ENCODE measurements at places on chromosomes 7 and 10. TPM values are rescaled to one million over a fixed set of nuclear protein-coding genes. Genes with fewer than 3 reads are reported as not detected.

The CALCR gene
- total RNA-seq: not detected

The SMNDC1 gene
- 12.8 TPM for total RNA-seq

The IFIT1B gene
- 0.49 TPM for total RNA-seq

The SEMA3A gene
- 29.5 TPM for total RNA-seq

The HOXA7 gene
- total RNA-seq: not detected

The NXPH1 gene
- total RNA-seq: 34.9 TPM

The MICALL2 gene
- total RNA-seq: 4.7 TPM

The TMEM225B gene
- total RNA-seq: 0.49 TPM

The FGFR2 gene
- total RNA-seq: 46.7 TPM

The PNLIPRP2 gene
- total RNA-seq: not detected

The OR6V1 gene
- not detected for total RNA-seq

The ACSL5 gene
- total RNA-seq: 2.0 TPM

The PDZD7 gene
- total RNA-seq: 3.2 TPM

The NPFFR1 gene
- 1.5 TPM for total RNA-seq

The KCND2 gene
- total RNA-seq: 38.6 TPM

The TUBAL3 gene
- not detected for total RNA-seq

The OR6B1 gene
- total RNA-seq: not detected

The HEPACAM2 gene
- 0.25 TPM for total RNA-seq

The PRF1 gene
- total RNA-seq: 0.25 TPM

The UBE3C gene
- total RNA-seq: 68.4 TPM

The ELFN1 gene
- total RNA-seq: 5.4 TPM

The EEPD1 gene
- 11.3 TPM for total RNA-seq

The TMEM273 gene
- total RNA-seq: 1.2 TPM

The SLC18A3 gene
- not detected for total RNA-seq

The PLAC9 gene
- 1.7 TPM for total RNA-seq

The LRRTM3 gene
- 23.1 TPM for total RNA-seq

The NRG3 gene
- 14.0 TPM for total RNA-seq

The FXYD4 gene
- not detected for total RNA-seq

The SPAM1 gene
- not detected for total RNA-seq

The C7orf33 gene
- total RNA-seq: not detected

The DEPP1 gene
- total RNA-seq: 3.4 TPM

The PTF1A gene
- total RNA-seq: not detected

The SFTPA1 gene
- not detected for total RNA-seq

Measured in temporal lobe (tissue), 4 donors.